Lower leg skin (tissue), 4 donors: ENCODE measurements at places on chromosomes 2 and 18.

DNA sequence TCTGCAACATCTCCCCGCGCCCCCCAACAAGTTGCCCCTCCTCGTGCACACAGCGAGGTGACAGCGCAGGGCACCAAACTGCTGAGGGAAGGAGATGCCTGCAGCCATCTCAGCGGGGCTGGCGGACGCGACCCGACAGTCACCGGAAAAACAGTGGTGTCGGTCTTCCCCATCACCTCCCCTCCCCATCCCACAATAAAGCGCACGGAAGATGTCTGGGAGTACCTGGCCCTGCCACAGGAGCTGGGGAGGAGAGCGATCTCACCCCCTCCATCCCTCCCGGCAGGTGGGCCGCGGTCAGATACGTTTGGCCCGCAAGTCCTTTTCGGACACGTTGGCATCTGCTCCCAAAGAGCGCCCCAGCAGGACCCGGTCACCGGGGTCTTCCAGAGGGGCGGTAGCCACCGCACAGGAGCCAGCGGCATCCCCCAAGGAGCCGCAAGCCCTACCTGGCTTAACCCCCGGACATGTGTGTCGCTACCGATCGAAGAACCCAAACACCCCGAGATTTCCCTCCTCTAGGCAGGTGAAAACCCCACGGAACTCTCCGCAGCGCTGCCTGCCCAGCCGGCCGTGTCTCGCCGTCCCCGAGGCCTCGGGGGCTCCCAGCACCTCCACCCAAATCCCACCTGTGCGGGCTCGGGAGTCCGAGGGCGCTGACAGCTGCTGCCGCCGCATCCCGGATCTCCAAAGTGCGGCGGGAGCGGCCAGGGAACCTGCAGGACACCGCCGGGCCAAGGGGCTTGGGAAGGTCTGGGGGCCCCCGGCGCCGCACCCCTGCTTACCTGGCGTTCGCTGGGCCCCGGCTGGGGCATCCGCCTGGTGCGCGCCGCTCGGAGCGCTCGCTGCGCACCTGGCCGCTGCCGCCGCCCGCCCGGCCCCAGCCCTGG lies 657 bp downstream of the ATP8B1 start:
- DNase-seq = peak; percentile 85

DNA sequence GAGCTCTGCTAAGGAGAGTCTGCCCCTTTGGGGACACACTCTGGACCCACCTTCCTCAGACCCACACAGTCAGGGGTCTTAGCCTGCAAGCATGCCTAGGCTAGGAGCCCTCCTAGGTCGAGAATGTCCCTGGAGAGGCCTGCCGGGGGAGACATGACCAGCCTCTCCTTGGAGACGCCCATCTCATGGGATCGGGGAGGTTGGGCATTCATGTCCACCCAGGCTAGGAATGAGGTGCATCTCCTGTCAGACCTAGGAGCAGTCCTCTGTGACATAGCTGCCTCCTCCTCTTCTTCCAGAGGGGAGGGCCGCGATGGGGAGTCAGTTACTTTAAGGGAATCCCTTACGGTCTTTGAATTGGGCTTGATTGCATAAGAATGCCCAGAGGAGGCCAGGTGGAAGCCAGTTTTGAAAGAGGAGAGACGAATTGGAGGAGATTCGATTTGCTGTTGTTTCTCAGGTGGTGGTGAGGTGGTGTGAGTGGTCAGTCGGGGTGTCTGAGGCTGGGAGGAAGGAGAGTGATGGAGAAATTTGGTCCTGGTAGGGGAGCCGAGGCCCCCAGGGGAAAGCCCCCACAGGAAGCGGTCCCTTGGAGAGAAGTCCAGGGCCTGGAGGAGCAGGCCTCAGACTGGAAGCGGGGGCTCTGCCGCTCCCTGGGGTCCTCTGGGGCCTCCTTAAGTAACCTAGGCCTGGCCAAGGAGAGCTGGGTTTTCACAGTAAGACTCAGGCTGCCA lies 241.3 kb downstream of the DYSF start:
- no peak for DNase-seq

GRCh38 chr2:100013892-100014677 lies 128.3 kb downstream of the AFF3 start:
- no peak for DNase-seq

DNA sequence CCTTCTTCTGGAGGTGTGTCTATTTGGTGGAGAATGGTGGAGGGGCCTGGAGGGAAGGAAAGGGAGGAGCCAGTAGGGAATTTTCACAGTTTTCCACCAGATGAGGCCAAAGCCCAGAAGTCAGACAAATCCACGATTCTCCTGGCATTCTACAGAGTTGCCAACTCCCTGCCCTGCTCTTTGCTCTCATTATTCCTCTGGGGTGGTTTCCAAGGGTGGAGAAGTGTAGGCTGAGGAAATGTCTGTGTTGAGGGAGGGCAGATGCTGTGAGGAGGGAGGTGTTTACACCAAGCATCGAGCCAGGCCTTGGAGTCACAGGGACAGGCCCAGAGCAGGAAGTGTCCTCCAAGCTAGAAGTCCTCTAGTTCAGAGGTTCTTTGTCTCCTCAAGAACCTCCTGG lies 124.1 kb upstream of the LGALSL start:
- peak; percentile 84 for DNase-seq

DNA sequence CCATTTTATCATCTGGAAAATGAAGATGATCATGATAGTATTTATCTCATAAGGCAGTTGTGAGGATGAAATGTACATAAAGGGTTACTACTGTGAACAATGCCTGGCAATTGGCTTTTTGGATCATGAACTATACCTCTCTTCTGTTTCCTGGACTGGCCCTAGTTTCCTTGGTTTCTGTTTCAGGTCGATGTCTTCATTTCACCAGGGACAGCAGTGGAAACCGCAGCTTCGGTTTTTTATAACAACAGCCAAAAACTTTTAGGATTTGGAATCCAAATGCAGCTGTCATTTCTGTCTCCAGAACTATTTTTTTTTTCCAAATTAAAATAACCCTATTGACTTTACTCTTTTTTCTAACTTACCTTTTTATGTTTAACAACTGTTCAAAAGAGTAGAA lies 425.1 kb downstream of the RND3 start:
- no peak for DNase-seq

DNA sequence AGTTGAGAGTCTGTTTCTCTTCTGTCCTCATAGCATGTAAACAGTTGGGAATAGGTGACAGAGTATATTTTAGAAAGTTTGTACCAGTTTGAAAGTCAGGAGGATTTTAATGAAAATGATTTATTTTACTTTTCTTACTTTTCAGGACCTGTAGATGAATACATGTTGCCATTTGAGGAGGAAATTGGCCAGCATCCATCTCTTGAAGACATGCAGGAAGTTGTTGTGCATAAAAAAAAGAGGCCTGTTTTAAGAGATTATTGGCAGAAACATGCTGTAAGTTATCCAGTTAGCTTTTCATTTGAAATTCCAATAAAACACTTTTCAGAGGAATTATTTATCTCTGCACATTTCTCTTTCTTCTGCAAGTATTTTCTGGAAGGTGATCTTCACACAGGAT lies 81.1 kb downstream of the ACVR2A start:
- DNase-seq = no peak

GRCh38 chr2:134348239-134348638 lies 94.4 kb downstream of the MGAT5 start:
- no peak for DNase-seq

- DNase-seq = no peak
Observed at GRCh38 chr2:64168201-64168600, 24.0 kb upstream of the PELI1 start.

DNA sequence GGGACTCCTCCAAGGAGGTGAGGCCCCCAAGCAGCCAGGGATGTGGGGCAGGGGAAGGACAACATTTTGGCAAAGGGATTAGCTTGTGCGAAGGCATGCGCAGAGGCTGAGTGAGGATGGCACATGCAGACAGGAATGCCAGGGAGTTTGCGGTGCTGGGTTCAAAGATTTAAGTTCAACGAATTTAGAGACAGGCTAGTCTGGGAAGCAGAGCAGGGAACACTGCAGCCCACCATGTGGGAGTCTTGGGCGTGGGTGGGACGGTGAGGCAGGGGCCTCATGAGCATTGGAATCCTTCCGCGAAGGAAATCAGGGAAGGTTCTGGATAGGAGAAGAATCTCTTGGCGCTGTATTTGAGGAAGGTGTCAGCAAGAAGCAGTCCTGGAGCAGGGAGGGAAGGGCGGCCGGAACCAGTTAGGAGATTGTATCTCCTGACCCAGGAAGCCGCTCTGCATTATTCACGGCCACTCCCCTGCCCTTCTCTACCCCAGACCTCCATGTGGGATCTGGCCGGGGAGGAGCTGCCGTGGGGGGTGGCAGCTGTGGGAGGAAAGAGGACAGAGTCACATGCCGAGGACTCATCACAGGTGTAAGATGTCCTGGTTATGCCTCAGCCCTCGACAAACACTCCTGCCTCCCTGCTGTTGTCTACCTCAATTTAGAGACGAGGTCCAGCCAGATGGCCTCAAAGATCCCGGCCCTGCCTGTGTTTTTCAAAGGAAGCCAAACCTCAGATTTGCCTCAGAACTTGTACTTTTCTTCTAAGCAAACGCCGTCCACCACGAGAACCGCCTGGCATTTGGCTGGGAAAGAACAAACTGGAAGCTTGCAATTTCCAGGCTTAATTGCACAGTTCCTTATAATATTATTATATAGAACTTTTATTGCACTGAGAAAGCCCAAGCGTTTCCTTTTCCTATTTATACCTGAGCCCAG lies 123.7 kb upstream of the SMAD2 start:
- no peak for DNase-seq

- no peak for DNase-seq
Observed at GRCh38 chr2:72685638-72686213, 140.1 kb downstream of the EXOC6B start.

- no peak for DNase-seq
Observed at GRCh38 chr2:136378712-136379595, 261.0 kb upstream of the CXCR4 start.

DNA sequence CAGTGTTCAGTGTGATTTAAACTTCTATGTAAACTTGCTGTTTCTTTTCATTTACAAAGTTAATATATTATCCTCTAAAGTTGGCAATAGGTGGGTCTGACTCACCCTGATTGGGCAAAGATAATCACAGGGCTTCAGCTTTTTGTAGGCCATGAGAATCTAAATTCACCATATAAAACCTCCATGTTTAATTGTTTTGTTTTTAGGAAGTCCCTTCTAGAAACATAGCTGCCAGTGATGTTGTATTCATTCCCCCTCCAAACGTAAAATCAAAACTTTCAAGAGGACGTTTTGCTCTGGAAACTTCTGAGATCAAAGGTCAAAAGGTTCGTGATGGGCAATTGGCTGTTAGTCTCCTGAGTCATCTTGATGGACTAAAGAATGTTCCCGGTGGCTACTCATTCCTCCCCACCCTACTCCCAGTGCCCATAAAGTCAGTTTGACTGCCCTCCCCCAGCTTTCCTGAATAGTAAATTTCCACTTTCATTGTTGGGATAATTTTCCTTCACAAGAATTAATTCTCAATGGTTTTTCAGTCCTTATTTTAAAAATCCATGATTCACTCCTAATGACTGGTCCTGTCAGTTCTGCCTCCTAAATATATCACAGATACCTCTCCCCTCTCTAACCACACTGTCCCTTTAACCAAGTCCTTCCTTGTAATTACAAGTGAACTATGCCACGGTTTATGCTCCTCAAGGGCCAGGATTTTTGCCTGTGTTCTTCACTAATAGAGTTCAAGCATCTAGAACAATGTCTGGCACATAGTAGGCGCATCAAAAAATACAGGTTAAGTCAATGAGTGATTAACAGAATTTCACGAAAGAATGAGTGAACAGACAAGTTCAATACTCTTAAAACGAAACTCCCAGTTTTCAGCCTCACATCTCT lies 164.4 kb upstream of the VRK2 start:
- no peak for DNase-seq

GRCh38 chr2:38381381-38382143 lies 4.5 kb upstream of the ATL2 start:
- no peak for DNase-seq

- no peak for DNase-seq
Observed at GRCh38 chr18:62289047-62289446, 36.1 kb upstream of the TNFRSF11A start.

- DNase-seq = no peak
Observed at GRCh38 chr2:65231121-65231520, 3.5 kb downstream of the ACTR2 start.

GRCh38 chr2:61632276-61633169 lies 94.4 kb upstream of the XPO1 start:
- peak; percentile 46 for DNase-seq

- no peak for DNase-seq
Observed at GRCh38 chr2:7154656-7155055, 237.4 kb downstream of the RNF144A start.

GRCh38 chr2:23789012-23789411 lies 137.9 kb downstream of the ATAD2B start:
- no peak for DNase-seq

- no peak for DNase-seq
Observed at GRCh38 chr2:7405861-7406715, 488.9 kb downstream of the RNF144A start.

DNA sequence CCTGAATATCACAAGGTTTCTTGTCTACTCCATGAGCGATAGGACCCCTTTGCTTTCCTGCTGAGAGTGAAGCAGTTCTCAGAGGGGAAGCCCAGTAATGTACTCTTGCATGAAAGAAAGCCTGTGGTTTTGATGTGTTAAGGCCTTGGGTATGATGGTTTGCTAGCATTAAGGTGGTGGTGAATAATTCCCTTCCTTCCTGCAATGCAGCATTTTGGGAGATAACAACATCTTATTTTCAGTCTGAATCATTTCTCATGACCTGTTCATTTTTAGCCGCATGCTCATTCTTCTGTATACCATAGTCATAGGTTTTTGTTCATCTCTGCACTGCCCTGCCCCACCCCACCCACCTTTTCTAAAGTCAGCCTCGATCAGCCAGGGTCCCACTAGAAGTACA lies 66.2 kb downstream of the HNMT start:
- DNase-seq = no peak

DNA sequence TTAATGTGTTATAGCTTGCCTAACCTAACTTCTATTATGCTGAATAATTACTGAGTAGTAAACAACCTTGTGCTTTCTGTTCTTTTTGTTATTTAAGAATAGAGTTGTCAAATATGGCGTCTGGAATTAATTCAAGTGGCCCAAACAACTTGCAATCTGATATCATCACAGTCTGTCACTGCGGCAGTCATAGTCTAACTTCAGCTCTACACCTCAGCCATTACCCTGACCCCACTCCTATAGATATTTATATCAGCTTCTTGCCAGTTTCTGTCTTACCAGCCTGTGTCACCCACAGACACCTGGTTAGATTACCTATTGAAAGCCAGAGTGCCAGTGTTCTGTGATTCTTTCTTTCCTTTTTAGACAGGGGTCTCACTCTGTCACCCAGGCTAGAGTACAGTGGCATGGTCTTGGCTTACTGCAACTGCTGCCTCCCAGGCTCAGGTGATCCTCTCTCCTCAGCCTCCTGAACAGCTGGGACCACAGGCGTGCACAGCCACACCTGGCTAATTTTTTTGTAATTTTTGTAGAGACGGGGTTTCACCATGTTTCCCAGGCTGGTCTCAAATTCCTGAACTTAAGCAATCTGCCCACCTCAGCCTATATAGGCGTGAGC lies 14.1 kb upstream of the KLHL41 start:
- no peak for DNase-seq

DNA sequence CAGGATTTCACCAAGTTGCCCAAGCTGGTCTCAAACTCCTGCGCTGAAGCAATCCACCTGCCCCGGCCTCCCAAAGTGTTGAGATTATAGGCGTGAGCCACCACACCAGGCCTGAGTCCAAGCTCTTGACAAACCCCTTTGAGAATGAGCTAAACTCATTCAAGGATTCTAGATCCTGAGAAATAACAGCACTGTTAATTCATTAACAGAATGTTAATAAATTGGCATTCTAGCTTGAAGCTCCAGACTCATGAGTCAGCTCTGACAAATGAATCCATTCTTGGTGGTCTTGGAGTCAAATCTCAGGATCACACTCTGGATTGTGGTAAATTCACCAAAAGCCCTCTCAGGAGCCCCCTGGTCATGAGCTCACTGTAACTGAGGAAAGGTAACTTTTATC lies 1.8 kb downstream of the NARS1 start:
- DNase-seq = no peak
